ENCODE measurements at places on chromosomes 3 and 15. TPM values are rescaled to one million over a fixed set of nuclear protein-coding genes. Genes with fewer than 3 reads are reported as not detected.

Gene POC1A
- 19.1 TPM for total RNA-seq

Gene PLCH1
- total RNA-seq, result 7.6 TPM

Gene KIF7
- 15.5 TPM for total RNA-seq

Gene MST1R
- 5.3 TPM for total RNA-seq

Gene SPESP1
- total RNA-seq, result not detected

Gene FSTL1
- 383 TPM for total RNA-seq

Gene SNX4
- 36.5 TPM for total RNA-seq

Gene GPR176
- total RNA-seq, result 0.95 TPM

Gene SOX14
- 0.29 TPM for total RNA-seq

Gene FANCD2OS
- total RNA-seq, result not detected

Gene TRPM1
- total RNA-seq, result not detected

Gene CELSR3
- total RNA-seq, result 9.8 TPM

Gene CD200R1L
- not detected for total RNA-seq

Gene AQP9
- not detected for total RNA-seq

Gene ZBTB47
- total RNA-seq, result 9.0 TPM

Gene NUP210
- total RNA-seq, result 21.6 TPM

Gene CKMT1A
- 37.3 TPM for total RNA-seq

Gene LDHAL6B
- total RNA-seq, result not detected

Gene CACNA2D3
- 2.5 TPM for total RNA-seq

Gene FRMD5
- 3.8 TPM for total RNA-seq

Gene TMCO5A
- total RNA-seq, result not detected

Gene TMIE
- total RNA-seq, result 0.62 TPM

Gene CCR3
- total RNA-seq, result 0.14 TPM

Gene RTP1
- total RNA-seq, result not detected

Gene PPP1R14D
- 0.70 TPM for total RNA-seq

Gene UBXN7
- total RNA-seq, result 89.2 TPM

Gene ARGFX
- not detected for total RNA-seq

Gene SLC2A2
- total RNA-seq, result 1.9 TPM

Gene ETFA
- 149 TPM for total RNA-seq

Gene MUSTN1
- 1.8 TPM for total RNA-seq

Gene CYP11A1
- 1.0 TPM for total RNA-seq

Gene GDPGP1
- 6.1 TPM for total RNA-seq

Gene HIGD2B
- not detected for total RNA-seq

Gene ZDHHC23
- 8.1 TPM for total RNA-seq

Gene FBXO40
- not detected for total RNA-seq

Gene OSBPL10
- 24.4 TPM for total RNA-seq

Gene SI
- total RNA-seq, result 4.7 TPM

Gene SV2B
- total RNA-seq, result 1.7 TPM

Gene MORC1
- not detected for total RNA-seq

Gene CTXND1
- 2.7 TPM for total RNA-seq

Gene UBAP1L
- 2.6 TPM for total RNA-seq

Gene NR2C2
- 43.6 TPM for total RNA-seq

Gene RASGRF1
- total RNA-seq, result 1.5 TPM

Gene SCN11A
- total RNA-seq, result 1.4 TPM

Gene CPN2
- total RNA-seq, result not detected

Gene CAND2
- 11.1 TPM for total RNA-seq

Gene RARRES1
- total RNA-seq, result 57.7 TPM

Gene FEM1B
- 54.2 TPM for total RNA-seq

Gene PLA2G4E
- not detected for total RNA-seq

Gene SLC22A14
- total RNA-seq, result 0.29 TPM

Data from type B pancreatic cell (in vitro differentiated cells).